ENCODE measurements at places on chromosomes 11 and 22.

GRCh38 chr11:78350091-78350645 lies 67.5 kb downstream of the GAB2 start:
- no peaks in the 10 kb centered on the region for H3K36me3 ChIP-seq
- peaks cover 27% of the 10 kb centered on the region for H3K4me1 ChIP-seq
- H3K4me3 ChIP-seq, result no peak overlapping the region
- no peaks in the 10 kb centered on the region for H3K27me3 ChIP-seq
- peak; percentile 41 for DNase-seq
- peak overlapping the region; percentile 70 for H3K27ac ChIP-seq

- H3K4me1 ChIP-seq, result no peaks in the 10 kb centered on the region
- H3K27ac ChIP-seq, result no peak overlapping the region
- no peaks in the 10 kb centered on the region for H3K27me3 ChIP-seq
- H3K36me3 ChIP-seq, result no peaks in the 10 kb centered on the region
Observed at GRCh38 chr11:92740276-92740675, 229.2 kb upstream of the MTNR1B start.

GRCh38 chr22:23402275-23403151 lies 177.6 kb downstream of the IGLL1 start:
- no peaks in the 10 kb centered on the region for H3K27me3 ChIP-seq
- H3K36me3 ChIP-seq, result no peaks in the 10 kb centered on the region
- peak; percentile 93 for DNase-seq

GRCh38 chr11:45225277-45225676 lies 60.9 kb downstream of the SYT13 start:
- no peak for DNase-seq
- H3K27me3 ChIP-seq, result no peaks in the 10 kb centered on the region
- H3K4me1 ChIP-seq, result no peaks in the 10 kb centered on the region

GRCh38 chr11:124864176-124864891 lies 898 bp upstream of the ROBO3 start:
- no peaks in the 10 kb centered on the region for H3K36me3 ChIP-seq
- H3K4me3 ChIP-seq, result no peak overlapping the region
- peaks cover 22% of the 10 kb centered on the region for H3K4me1 ChIP-seq
- H3K27ac ChIP-seq, result no peak overlapping the region
- DNase-seq, result no peak

GRCh38 chr11:57071829-57072228 lies 83.1 kb downstream of the OR5AK2 start:
- no peak for DNase-seq
- no peaks in the 10 kb centered on the region for H3K36me3 ChIP-seq
- H3K4me3 ChIP-seq, result no peak overlapping the region
- H3K27me3 ChIP-seq, result no peaks in the 10 kb centered on the region

- DNase-seq, result no peak
- no peaks in the 10 kb centered on the region for H3K4me1 ChIP-seq
- H3K27ac ChIP-seq, result no peak overlapping the region
Observed at GRCh38 chr11:121385688-121386087, 66.4 kb upstream of the SORL1 start.

- H3K36me3 ChIP-seq, result no peaks in the 10 kb centered on the region
- H3K4me1 ChIP-seq, result no peaks in the 10 kb centered on the region
- H3K4me3 ChIP-seq, result no peak overlapping the region
- no peaks in the 10 kb centered on the region for H3K27me3 ChIP-seq
- DNase-seq, result no peak
- no peak overlapping the region for H3K27ac ChIP-seq
Observed at GRCh38 chr11:79940974-79941735, 500.3 kb upstream of the TENM4 start.

DNA sequence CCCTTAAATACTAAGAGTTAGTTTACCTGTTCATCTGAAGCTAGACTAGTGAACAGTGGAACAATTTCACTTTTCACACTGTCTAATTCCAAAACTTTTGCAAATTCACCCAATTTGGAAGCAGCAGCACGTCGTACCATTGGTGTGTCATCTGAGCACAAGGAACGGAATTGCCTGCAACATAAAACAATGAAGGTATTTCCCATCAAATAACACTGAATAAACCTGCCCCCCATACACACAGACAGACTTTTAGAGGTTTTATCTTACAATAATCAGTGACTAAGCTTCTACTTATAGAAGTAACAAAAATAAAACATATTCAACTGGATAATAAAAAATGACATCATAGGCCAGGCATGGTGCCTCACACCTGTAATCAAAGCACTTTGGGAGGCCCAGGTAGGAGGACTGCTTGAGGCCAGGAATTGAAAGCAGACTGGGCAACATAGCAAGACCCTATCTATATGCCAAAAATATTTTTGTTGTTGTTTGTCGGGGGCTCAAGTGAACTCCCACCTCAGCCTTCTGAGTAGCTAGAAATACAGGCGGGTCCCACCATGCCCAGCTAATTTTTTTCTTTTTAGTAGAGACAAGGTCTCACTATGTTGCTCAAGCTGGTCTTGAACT lies 6.3 kb downstream of the PPP2R1B start:
- H3K36me3 ChIP-seq, result peaks cover 7% of the 10 kb centered on the region
- DNase-seq, result no peak
- no peak overlapping the region for H3K4me3 ChIP-seq
- H3K27ac ChIP-seq, result peak overlapping the region; percentile 1
- H3K4me1 ChIP-seq, result peaks cover 24% of the 10 kb centered on the region
- H3K27me3 ChIP-seq, result no peaks in the 10 kb centered on the region

- no peak for DNase-seq
- H3K27me3 ChIP-seq, result no peaks in the 10 kb centered on the region
- peak overlapping the region; percentile 55 for H3K27ac ChIP-seq
- no peak overlapping the region for H3K4me3 ChIP-seq
Observed at GRCh38 chr22:42743501-42743991, 22.9 kb upstream of the A4GALT start.

GRCh38 chr11:66011239-66011784 lies 496 bp upstream of the CST6 start:
- H3K27me3 ChIP-seq, result no peaks in the 10 kb centered on the region
- H3K4me3 ChIP-seq, result no peak overlapping the region
- H3K36me3 ChIP-seq, result no peaks in the 10 kb centered on the region

DNA sequence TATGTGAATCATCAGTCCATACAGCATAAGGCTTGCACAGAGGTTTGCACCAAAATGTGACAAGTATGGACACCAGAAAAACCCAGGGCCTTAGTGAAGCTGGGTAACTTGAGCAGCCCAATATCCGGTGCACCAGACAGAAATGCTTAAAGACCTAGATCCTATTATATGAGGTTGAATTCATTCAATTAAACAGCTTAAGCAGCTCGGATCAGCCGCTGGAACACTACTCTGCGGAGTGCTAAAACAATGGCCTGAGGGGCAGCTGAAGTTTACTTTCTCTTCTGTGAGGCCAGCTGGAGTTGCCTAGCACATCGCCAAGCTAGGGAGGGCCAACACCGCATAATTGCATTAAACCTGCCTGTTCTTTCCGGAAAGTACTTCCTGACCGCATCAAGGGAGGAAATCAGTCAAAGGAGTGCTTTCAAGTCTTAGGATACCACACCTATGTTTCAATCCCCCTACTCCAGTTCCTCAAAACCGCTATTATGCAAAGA lies 17.0 kb upstream of the FAM181B start:
- no peaks in the 10 kb centered on the region for H3K4me1 ChIP-seq
- H3K27me3 ChIP-seq, result peaks cover 2% of the 10 kb centered on the region
- H3K36me3 ChIP-seq, result no peaks in the 10 kb centered on the region
- no peak overlapping the region for H3K4me3 ChIP-seq
- H3K27ac ChIP-seq, result no peak overlapping the region
- DNase-seq, result no peak

DNA sequence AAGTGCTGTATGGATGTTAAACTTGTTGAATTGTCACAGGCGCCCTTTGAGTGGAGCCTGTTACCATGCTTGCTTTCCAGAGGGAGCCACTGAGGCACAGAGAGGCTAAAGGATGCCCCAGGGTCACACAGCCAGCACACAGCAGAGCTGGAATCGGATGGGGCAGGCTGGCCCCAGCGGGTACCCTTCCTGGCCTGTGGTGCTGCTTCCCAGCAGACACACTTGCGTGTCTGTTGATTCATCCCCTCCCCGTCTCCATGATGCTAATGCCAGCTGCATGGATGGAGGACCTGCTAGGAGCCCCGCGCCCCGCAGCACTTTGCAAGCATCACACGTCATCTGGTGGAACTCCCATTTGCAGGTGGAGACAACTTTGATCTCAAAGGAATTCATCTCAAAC lies 52.4 kb upstream of the SHISAL1 start:
- no peak for DNase-seq
- H3K4me1 ChIP-seq, result no peaks in the 10 kb centered on the region
- H3K36me3 ChIP-seq, result no peaks in the 10 kb centered on the region
- no peaks in the 10 kb centered on the region for H3K27me3 ChIP-seq
- no peak overlapping the region for H3K27ac ChIP-seq

DNA sequence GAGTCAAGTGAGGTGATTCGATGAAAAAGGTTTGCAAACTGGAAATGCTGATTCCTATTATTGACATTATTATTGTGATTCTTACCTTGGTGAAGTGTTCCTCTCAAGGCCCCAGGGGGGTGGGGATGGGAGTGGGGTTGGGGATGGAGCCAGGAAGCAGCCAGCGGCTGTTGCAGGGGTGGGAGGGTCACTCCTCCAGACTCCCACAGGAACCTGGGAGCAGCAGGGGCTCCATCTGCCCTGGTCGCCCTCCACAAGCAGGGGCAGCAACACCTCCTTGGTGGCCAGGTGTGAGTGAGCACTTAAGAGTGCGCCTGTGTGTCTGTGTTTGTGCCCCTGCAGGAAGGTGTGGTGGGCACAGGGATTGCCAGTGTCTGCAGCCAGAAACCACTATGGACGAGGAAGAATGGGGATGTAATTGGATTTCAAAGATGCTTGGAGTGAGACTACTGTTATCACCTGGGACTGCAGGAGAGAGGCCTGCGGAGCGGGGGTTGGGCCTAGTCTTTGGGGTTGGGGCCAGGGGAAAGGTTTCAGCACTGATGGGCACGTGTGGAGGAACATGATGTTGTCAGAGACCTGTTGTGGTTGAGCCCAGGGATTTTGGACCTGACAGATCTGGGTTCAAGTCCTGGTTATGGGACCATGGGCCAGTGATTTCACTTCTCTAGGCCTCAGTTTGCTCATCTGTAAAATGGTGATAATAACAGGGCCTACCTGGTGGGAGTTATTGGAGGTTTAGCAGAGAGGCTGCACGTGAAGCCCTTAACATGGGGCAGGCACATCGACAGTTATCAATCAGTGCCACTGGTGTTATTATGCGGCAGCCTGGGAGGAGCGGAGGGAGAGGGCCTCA lies 3.6 kb upstream of the TP53I11 start:
- DNase-seq, result no peak
- peaks cover 12% of the 10 kb centered on the region for H3K4me1 ChIP-seq
- H3K4me3 ChIP-seq, result no peak overlapping the region
- no peaks in the 10 kb centered on the region for H3K27me3 ChIP-seq
- no peak overlapping the region for H3K27ac ChIP-seq

DNA sequence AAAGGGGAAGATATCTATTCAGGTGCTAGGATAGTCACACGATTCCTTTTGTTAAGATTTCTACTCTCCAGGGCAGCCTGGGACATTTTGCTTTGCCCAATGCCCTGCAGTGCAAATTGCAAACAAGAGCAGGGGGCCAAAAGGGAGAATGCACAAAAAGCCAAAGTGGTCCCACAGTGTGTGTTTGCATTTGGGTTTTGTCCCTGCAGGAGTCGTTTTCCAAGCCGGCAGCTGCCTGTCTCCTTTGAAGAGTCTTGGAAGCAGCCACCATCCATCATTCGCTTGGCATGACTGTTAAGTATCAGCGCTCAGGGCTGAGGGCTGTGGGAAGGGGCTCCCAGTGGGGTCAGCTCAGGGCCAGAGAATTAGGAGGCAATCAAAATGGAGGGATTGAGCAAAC lies 184.7 kb downstream of the MIAT start:
- no peaks in the 10 kb centered on the region for H3K36me3 ChIP-seq
- no peaks in the 10 kb centered on the region for H3K4me1 ChIP-seq
- H3K4me3 ChIP-seq, result no peak overlapping the region
- no peak for DNase-seq
- no peaks in the 10 kb centered on the region for H3K27me3 ChIP-seq

- no peaks in the 10 kb centered on the region for H3K4me1 ChIP-seq
- no peak overlapping the region for H3K4me3 ChIP-seq
- no peak overlapping the region for H3K27ac ChIP-seq
- no peaks in the 10 kb centered on the region for H3K27me3 ChIP-seq
- H3K36me3 ChIP-seq, result no peaks in the 10 kb centered on the region
- no peak for DNase-seq
Observed at GRCh38 chr22:26822313-26822712, 164.9 kb downstream of the MIAT start.

DNA sequence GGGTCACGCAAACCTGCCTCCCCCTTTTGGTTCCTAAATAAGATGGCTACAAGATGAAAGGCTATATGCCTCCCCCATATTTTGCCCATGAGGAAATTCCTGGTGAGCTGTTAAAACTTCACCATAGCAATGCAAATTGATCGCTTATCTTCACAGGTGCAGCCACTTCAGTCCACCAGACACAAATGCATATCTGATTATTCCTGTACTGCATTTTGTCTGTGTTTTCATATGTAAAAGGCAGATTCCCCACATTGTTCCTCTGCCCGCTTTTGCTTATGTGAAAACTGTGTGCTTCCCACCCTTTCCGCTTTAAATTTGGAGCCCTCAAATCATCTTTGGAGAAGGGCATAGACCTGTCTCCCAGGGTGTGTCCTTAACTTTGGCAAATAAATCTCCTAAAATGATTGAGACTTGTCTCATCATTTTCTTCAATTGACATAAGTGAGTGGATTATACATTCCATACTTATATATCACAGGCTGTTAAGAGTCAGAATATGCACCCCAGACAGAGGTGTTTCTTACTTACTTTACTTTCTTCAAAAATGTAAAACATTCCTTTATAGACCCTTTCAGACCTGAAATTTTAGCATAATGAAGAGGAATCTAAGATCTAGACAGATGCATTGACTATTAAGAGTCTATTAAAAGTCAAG lies 116.4 kb downstream of the CASP12 start:
- H3K36me3 ChIP-seq, result no peaks in the 10 kb centered on the region
- H3K4me3 ChIP-seq, result no peak overlapping the region
- peaks cover 3% of the 10 kb centered on the region for H3K4me1 ChIP-seq
- H3K27me3 ChIP-seq, result no peaks in the 10 kb centered on the region
- no peak for DNase-seq
- H3K27ac ChIP-seq, result no peak overlapping the region

GRCh38 chr22:19909350-19910179 lies 32.0 kb upstream of the COMT start:
- H3K4me1 ChIP-seq, result no peaks in the 10 kb centered on the region
- H3K4me3 ChIP-seq, result no peak overlapping the region
- H3K36me3 ChIP-seq, result no peaks in the 10 kb centered on the region
- peak overlapping the region; percentile 15 for H3K27ac ChIP-seq
- peak; percentile 80 for DNase-seq

- no peak overlapping the region for H3K4me3 ChIP-seq
- DNase-seq, result no peak
- H3K27me3 ChIP-seq, result no peaks in the 10 kb centered on the region
- no peak overlapping the region for H3K27ac ChIP-seq
- H3K36me3 ChIP-seq, result no peaks in the 10 kb centered on the region
Observed at GRCh38 chr11:120109531-120109930, 28.4 kb downstream of the TRIM29 start.

- peaks cover 6% of the 10 kb centered on the region for H3K4me1 ChIP-seq
- H3K4me3 ChIP-seq, result no peak overlapping the region
- peak; percentile 52 for DNase-seq
Observed at GRCh38 chr11:66476841-66477251, 3.4 kb upstream of the DPP3 start.

Data from Caco-2 (cell line).